Stimulated activated CD4-positive, alpha-beta T cell treated with anti-CD3 and anti-CD28 coated beads, TNF-alpha, amount 100 ng/mL, for 24 hours (primary cell): ENCODE measurements at places on chromosomes 13 and 19.

DNA sequence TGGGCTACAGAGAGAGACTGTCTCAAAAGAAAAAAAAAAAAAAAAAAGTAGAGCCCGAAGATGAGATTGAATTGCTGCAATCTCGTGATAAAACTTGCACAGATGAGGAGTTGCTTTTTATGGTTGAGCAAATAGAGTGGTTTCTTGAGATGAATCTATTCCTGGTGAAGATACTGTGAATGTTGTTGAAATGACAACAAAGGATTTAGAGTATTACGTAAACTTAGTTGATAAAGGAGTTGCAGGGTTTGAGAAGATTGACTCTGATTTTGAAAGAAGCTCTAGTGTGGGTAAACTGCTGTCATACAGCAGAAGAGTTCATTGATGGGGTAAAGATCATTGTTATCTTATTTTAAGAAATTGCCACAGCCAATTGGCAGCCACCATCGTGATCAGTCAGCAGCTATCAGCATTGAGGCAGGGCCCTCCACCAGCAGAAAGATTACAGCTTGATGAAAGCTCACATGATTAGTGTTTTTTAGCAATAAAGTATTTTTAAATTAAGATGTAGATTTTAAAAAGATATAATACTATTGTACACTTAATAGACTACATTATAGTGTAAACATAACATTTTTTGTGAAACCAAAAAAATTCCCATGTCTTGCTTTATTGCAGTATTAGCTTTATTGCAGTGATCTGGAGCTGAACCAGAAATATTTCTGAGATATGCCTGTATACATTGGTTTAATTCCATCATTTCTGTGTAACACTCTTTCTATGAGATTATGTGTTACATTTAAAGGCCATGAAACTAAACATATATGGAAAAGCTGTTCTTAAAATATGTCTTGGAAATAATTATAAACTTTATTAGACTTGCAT, 43.1 kb downstream of the ZMYM2 start:
- DNase-seq, result no peak

- DNase-seq, result no peak
Measured at GRCh38 chr13:71912524-71912923, 45.5 kb upstream of the DACH1 start.

DNA sequence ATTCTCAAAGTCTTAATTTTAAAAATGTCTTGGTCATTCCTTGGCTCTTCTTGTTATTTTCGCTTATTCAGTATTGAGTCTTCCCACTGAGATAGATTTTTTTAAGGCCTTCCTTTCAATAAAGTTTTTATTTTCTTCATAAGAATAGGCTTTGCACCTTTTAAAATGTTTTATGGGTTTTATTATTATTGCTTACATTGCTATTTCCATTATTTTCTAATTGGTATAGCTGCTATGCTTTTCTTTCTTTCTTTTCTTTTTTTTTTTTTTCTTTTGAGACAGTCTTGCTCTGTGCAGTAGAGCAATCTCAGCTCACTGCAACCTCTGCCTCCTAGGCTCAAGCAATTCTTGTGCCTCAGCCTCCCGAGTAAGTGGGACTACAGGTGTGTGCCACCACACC, 195.7 kb downstream of the PDS5B start:
- no peak for DNase-seq

GRCh38 chr19:33796164-33796875, at the start of gene KCTD15:
TSS of gene KCTD15 (plus strand) at chr19:33796870. CDS start at chr19:33800455, 3,585 bp downstream.
- DNase-seq, result no peak

GRCh38 chr19:11450570-11451326, 15.3 kb downstream of the PRKCSH start:
- no peak for DNase-seq

GRCh38 chr19:45492627-45493470, 4.0 kb downstream of the RTN2 start:
- DNase-seq, result no peak

- DNase-seq, result no peak
Measured at GRCh38 chr19:35109395-35110112, 6.1 kb upstream of the FXYD3 start.
